ENCODE measurements at places on chromosomes 3 and 15. TPM values are rescaled to one million over a fixed set of nuclear protein-coding genes. Genes with fewer than 3 reads are reported as not detected.

The CLASP2 gene
- 53.8 TPM for total RNA-seq

The SPINT1 gene
- 7.6 TPM for total RNA-seq

The P2RY13 gene
- total RNA-seq: not detected

The AADACL2 gene
- total RNA-seq: not detected

The STX19 gene
- not detected for total RNA-seq

The CNBP gene
- 474 TPM for total RNA-seq

The SCAANT1 gene
- total RNA-seq: not detected

The MEX3B gene
- 0.60 TPM for total RNA-seq

The CAV3 gene
- total RNA-seq: not detected

The RASGRF1 gene
- total RNA-seq: not detected

The KBTBD13 gene
- not detected for total RNA-seq
